Vagina (tissue), 2 donors: ENCODE measurements at places on chromosomes 1 and 21. TPM values are rescaled to one million over a fixed set of nuclear protein-coding genes. Genes with fewer than 3 reads are reported as not detected.

Gene PTPN22
- 7.4 TPM for total RNA-seq

- no peak overlapping the region for H3K27ac ChIP-seq
- H3K27me3 ChIP-seq, result no peaks in the 10 kb centered on the region
- H3K36me3 ChIP-seq, result no peaks in the 10 kb centered on the region
- peaks cover 15% of the 10 kb centered on the region for H3K4me1 ChIP-seq
- no peak overlapping the region for H3K4me3 ChIP-seq
These were observed 49.3 kb downstream of the CDC42BPA start for GRCh38 chr1:227268943-227269342.

DNA sequence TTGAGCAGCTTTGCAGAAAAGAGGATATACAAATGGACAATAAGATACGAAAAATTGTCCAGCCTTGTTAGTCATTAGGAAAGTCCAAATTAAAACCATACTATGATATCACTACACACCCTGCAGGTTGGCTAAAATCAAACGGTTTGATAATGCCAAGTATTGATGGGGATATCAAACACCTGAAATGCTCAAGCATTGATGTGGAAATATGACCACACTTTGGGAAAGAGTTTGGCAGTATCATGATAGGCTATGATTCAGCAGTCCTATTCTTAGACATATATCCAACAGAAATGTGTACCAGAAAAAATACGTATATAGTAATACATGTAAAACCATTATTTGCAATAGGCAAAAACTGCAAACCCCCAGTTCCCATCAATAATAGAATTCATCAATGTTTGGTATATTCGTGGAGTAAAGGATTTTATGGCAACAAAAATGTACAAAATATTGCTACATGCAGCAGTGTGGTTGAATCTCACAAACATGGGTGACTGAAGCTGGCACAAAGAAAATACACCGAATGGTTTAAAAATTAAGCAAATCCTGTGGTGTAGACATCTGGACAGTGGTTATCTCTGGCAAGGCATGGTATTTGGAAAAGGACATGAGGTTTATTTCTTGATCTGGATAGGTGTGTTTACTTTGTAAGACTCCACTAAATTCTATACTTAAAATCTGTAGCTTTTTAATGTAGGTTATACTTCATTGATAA lies 243.2 kb downstream of the FGGY start:
- H3K27me3 ChIP-seq, result no peaks in the 10 kb centered on the region
- no peaks in the 10 kb centered on the region for H3K36me3 ChIP-seq
- DNase-seq, result no peak
- no peak overlapping the region for H3K4me3 ChIP-seq
- no peak overlapping the region for H3K27ac ChIP-seq

GRCh38 chr21:41189150-41189745 lies 21.3 kb downstream of the BACE2 start:
- peaks cover 16% of the 10 kb centered on the region for H3K4me1 ChIP-seq
- DNase-seq, result no peak
- no peak overlapping the region for H3K4me3 ChIP-seq
- H3K36me3 ChIP-seq, result no peaks in the 10 kb centered on the region
- no peak overlapping the region for H3K27ac ChIP-seq

- peaks cover 5% of the 10 kb centered on the region for H3K4me1 ChIP-seq
- H3K27me3 ChIP-seq, result no peaks in the 10 kb centered on the region
- H3K36me3 ChIP-seq, result no peaks in the 10 kb centered on the region
- H3K4me3 ChIP-seq, result no peak overlapping the region
- no peak for DNase-seq
- no peak overlapping the region for H3K27ac ChIP-seq
These were observed 16.2 kb upstream of the LY9 start for GRCh38 chr1:160779626-160780397.

Gene OPTC
- total RNA-seq, result not detected

- no peak for DNase-seq
- peaks cover 9% of the 10 kb centered on the region for H3K4me1 ChIP-seq
- H3K36me3 ChIP-seq, result no peaks in the 10 kb centered on the region
- no peak overlapping the region for H3K4me3 ChIP-seq
These were observed 4.3 kb upstream of the CSF1 start for GRCh38 chr1:109906160-109906838.

DNA sequence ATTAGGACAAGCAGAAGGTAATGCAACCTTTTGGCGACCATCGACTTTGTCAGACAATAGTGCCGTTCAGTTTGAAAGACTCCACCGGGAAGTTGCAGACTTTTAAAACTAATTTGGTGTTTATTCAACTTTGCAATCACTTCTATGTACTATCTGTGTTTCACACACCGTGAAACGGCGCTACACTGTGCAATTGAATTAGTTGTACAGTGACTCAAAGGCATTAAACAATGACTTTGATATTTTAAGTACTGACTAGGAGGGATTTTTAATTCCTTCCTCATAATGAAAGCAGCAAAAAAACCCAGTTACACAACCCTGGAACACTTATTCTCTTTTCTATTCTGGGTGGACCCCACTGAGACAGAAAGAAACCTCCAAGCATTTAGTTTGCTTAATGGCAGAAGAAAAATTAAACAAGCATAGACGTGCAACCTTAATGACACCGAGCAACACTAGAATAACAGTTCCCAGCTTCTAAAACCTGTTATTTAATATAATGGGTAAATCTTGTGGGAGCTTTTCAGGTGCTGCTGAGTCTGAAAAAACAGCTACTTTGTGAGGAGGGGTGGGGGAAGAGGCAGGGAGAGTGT lies 176.8 kb downstream of the LMO4 start:
- peaks cover 17% of the 10 kb centered on the region for H3K4me1 ChIP-seq
- no peaks in the 10 kb centered on the region for H3K27me3 ChIP-seq
- H3K27ac ChIP-seq, result no peak overlapping the region
- no peaks in the 10 kb centered on the region for H3K36me3 ChIP-seq
- DNase-seq, result no peak
- H3K4me3 ChIP-seq, result no peak overlapping the region

Gene RIPPLY3
- not detected for total RNA-seq

DNA sequence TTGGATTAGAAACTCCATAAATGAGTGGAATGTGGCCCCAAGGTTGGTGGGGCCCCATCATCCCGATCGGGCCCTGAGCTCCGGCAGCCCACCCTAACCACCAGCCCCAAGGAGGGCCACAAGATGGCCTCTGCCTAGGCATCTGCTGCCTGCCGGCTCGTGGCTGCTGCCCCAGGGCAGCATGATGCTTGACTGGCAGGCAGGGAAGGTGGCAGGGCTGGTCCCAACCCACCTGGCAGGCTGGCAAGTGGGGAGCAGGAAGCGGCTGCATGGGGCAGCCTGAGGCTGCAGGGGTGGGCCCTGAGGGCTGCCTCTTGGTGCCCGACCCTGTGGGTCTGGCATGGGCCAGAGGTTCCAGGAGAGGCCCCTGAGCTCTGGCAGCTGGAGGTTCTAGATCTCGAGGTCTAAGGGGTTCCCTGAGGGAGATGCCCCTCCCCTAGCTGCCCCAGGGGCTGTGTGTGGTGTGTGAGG lies 760 bp upstream of the GJC2 start:
- H3K27me3 ChIP-seq, result no peaks in the 10 kb centered on the region
- H3K36me3 ChIP-seq, result peaks cover 16% of the 10 kb centered on the region
- H3K4me3 ChIP-seq, result no peak overlapping the region
- H3K4me1 ChIP-seq, result peaks cover 73% of the 10 kb centered on the region
- H3K27ac ChIP-seq, result peak overlapping the region; percentile 89

Gene DNM3
- total RNA-seq, result 15.5 TPM

- H3K36me3 ChIP-seq, result no peaks in the 10 kb centered on the region
- H3K4me1 ChIP-seq, result no peaks in the 10 kb centered on the region
- H3K4me3 ChIP-seq, result no peak overlapping the region
- no peak overlapping the region for H3K27ac ChIP-seq
These were observed 81.6 kb upstream of the IRF2BP2 start for GRCh38 chr1:234691567-234691966.

Gene SELL
- total RNA-seq, result not detected

- DNase-seq, result no peak
- H3K4me1 ChIP-seq, result no peaks in the 10 kb centered on the region
- H3K36me3 ChIP-seq, result no peaks in the 10 kb centered on the region
- H3K4me3 ChIP-seq, result no peak overlapping the region
These were observed 492.6 kb downstream of the KCNT2 start for GRCh38 chr1:196115646-196116045.

Gene SPRR1B
- total RNA-seq, result 216 TPM

GRCh38 chr1:246213947-246214346 lies 293.1 kb downstream of the SMYD3 start:
- H3K36me3 ChIP-seq, result no peaks in the 10 kb centered on the region
- H3K27ac ChIP-seq, result no peak overlapping the region
- H3K27me3 ChIP-seq, result no peaks in the 10 kb centered on the region
- H3K4me3 ChIP-seq, result no peak overlapping the region
- H3K4me1 ChIP-seq, result no peaks in the 10 kb centered on the region
- DNase-seq, result no peak

- no peak overlapping the region for H3K4me3 ChIP-seq
- H3K27ac ChIP-seq, result no peak overlapping the region
- H3K4me1 ChIP-seq, result no peaks in the 10 kb centered on the region
- DNase-seq, result no peak
- H3K36me3 ChIP-seq, result no peaks in the 10 kb centered on the region
- no peaks in the 10 kb centered on the region for H3K27me3 ChIP-seq
These were observed 52.4 kb upstream of the USP1 start for GRCh38 chr1:62384276-62385005.

Gene CFAP107
- total RNA-seq, result not detected

DNA sequence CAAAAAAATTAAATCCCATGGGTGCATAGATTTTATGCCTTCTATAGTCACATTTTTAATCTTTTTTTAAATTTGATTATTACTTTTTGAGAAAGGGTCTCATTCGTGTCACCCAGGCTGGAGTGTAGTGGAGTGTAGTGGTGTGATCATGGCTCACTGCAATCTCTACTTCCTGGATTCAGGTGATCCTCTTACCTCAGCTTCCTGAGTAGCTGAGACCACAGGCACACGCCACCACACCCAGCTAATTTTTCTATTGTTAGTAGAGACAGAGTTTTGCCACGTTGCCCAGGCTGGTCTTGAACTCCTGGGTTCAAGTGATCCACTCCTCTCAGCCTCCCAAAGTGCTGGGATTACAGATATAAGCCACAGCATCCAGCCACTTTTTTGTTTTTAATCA lies 10.4 kb downstream of the CBR3 start:
- no peaks in the 10 kb centered on the region for H3K36me3 ChIP-seq
- no peak for DNase-seq
- H3K27ac ChIP-seq, result no peak overlapping the region
- H3K4me1 ChIP-seq, result peaks cover 11% of the 10 kb centered on the region
- H3K4me3 ChIP-seq, result no peak overlapping the region

DNA sequence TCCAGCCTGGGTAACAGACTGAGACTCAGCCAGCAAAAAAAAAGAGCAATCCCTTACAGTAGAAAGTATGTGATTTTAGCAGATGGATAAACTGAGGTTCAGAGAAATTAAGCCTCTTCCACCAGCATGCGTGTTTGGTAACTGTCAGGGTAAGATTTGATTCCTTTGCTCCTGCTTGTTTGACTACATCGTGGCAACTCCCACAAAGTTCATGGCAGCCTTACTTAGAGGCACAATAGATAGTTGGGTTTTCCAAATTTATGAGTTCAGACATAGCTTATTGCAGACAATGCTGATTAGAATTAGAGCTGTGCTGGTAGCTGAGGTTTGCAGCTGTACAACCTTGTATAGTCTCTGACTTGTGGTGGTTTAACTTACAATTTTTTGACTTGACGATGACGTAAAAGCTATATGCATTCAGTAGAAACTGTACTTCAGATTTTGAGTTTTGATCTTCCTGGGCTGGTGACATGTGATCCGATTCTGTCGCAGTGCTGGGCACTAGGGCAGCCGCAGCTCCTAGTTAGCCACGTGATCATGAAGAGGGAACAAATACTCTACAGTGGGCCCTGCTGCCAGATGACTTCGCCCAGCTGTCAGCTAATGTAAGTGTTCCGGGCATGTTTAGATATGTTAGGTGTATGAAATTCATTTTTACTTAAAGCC lies 167.8 kb downstream of the DHRS3 start:
- peak overlapping the region; percentile 83 for H3K27ac ChIP-seq
- no peaks in the 10 kb centered on the region for H3K27me3 ChIP-seq
- peaks cover 96% of the 10 kb centered on the region for H3K4me1 ChIP-seq
- H3K36me3 ChIP-seq, result no peaks in the 10 kb centered on the region

DNA sequence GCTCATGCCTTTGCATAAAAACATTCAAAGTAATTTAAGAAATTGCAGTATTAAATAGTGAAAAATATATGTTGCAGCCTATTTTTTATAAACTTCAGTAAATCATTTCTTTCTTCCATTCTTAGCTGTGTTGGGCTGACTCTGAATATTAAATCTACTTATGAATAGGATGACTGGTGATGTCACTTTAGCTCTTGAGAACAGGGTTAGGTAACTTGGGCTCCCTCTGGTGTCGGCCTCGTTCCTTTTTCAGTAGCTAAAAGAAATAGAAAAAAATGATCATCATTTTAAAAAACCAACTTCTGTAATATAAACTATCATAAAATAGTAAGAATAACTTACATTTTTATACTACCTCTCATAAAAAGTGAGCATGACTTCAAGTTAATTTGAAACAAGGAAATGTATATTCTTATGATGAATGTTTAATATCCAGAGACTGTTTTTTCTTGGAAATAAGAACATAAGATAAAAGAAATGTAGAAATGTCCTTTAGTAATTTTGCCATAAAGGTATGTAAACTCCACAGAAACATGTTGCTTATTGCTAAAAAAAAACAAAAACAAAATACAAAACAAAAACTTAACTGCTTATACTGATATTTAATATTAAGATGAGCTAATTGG lies 26.8 kb upstream of the NCAM2 start:
- no peak overlapping the region for H3K27ac ChIP-seq
- no peaks in the 10 kb centered on the region for H3K4me1 ChIP-seq
- H3K36me3 ChIP-seq, result no peaks in the 10 kb centered on the region
- no peak for DNase-seq
- H3K4me3 ChIP-seq, result no peak overlapping the region

GRCh38 chr21:15809818-15810217 lies 80.0 kb downstream of the USP25 start:
- H3K4me1 ChIP-seq, result no peaks in the 10 kb centered on the region
- peaks cover 19% of the 10 kb centered on the region for H3K36me3 ChIP-seq
- no peak for DNase-seq
- H3K27me3 ChIP-seq, result no peaks in the 10 kb centered on the region

Gene FMO2
- total RNA-seq, result 14.0 TPM

GRCh38 chr1:6800745-6801144 lies 15.5 kb downstream of the CAMTA1 start:
- peaks cover 43% of the 10 kb centered on the region for H3K4me1 ChIP-seq
- no peak for DNase-seq
- peak overlapping the region; percentile 12 for H3K27ac ChIP-seq
- H3K36me3 ChIP-seq, result no peaks in the 10 kb centered on the region
- no peak overlapping the region for H3K4me3 ChIP-seq

Gene ATP1A4
- total RNA-seq, result not detected

Gene HHAT
- 11.8 TPM for total RNA-seq

Gene NUP210L
- total RNA-seq, result not detected

Gene MANEAL
- total RNA-seq, result 3.2 TPM

Gene SMPDL3B
- total RNA-seq, result 2.0 TPM

DNA sequence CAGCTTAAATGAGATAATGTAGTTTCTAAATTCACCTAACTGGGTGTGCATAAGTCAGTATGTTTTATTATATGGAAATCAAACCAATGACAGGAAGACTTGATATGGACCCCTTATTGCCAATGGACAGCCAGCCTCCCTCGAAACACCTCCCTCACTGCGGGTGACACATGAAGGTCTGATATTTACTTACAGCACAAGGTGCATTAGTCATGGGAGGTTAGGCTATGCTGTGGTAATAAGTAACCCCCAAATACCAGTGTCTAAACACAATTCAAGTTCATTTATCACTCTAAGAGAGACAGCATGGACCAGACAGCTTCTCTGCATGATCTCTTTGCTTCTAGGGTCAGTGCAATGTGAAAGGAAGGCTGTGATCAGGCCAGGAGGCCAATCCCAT lies 126.0 kb upstream of the KCNJ6 start:
- no peak overlapping the region for H3K27ac ChIP-seq
- H3K4me3 ChIP-seq, result no peak overlapping the region
- H3K36me3 ChIP-seq, result no peaks in the 10 kb centered on the region
- DNase-seq, result no peak
- H3K27me3 ChIP-seq, result no peaks in the 10 kb centered on the region
